ENCODE measurements at places on chromosomes 11 and 22.

GRCh38 chr11:117818041-117818873 lies 6.3 kb downstream of the FXYD2 start:
- DNase-seq = no peak

DNA sequence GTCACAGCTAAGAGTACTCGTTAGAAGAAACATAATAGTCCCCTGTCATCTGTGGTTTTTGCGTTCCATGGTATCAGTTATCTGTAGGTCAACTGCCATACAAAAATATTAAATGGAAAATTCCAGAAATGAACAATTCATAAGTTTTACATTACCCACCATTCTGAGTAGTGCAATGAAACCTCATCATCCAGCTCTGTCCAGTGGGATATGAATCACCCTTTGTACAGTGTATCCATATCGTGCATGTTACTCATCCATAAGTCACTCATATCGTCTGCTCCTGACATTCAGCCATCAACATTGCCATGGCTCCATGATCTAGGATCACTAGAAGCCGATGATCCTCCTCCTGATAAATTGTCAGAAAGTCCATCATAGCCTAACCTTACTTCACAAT lies 174.9 kb upstream of the C11orf87 start:
- DNase-seq = no peak

DNA sequence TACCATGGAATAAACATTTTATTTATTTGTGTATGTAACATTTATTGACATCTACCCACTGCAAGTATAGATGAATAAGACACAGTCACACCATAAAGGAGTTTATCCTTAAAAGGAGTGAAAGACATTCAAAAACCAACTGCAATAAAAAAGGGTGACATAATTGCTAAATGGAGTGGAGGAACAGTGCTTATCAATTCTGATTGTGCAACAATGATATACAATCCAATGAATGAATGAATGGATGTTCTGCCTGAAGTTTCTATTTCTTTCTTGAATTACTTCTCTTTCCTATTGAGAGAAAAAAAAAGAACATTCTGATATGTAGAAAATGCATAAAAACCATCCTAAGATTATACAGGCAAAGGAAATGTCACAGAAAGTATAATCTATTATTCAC lies 10.0 kb downstream of the MMP7 start:
- no peak for DNase-seq

DNA sequence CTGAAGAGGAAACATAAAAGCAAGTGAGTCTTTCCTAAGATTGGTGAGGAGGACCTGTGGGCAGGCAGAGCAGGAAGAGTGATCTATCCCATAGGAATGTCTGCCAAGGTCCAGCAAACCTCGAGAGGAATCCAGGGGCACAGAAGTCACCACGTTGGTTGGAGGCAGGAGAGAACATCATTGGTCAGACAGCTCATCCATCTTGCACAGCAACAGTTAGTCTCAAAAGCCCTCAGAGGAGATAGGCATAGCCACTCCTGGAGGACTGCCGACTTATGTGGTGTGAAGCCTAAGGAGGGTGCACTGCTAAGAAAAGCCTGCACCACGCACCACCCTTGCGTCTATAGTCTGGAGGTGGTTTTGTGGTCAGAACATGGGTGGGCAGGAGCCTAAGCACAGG lies 109.1 kb downstream of the RASSF10 start:
- no peak for DNase-seq

GRCh38 chr22:20400606-20401375 lies 6.8 kb downstream of the ZNF74 start:
- DNase-seq = no peak

- DNase-seq = no peak
Measured at GRCh38 chr11:134139873-134140331, 71.0 kb downstream of the JAM3 start.

DNA sequence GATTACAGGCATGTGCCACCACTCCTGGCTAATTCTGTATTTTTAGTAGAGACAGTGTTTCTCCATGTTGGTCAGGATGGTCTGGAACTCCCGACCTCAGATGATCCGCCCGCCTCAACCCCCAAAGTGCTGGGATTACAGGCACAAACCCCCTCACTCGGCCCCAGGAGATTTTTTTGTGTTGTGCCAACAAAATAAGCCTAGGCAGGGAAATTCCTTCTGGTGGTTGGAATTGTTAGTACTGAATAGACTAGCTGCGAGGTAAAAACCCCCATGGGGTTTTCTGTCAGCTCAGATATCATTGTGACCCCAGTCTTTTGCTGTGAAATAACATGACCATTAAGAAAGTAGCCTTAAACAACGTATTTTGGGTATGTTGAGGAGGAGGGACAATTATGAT lies 144.9 kb downstream of the BCR start:
- no peak for DNase-seq

- DNase-seq = no peak
Measured at GRCh38 chr11:70682760-70683159, 284.4 kb downstream of the CTTN start.

- no peak for DNase-seq
Measured at GRCh38 chr11:108654994-108655631, 9.8 kb upstream of the DDX10 start.

GRCh38 chr11:62552485-62553079 lies 6.0 kb upstream of the AHNAK start:
- DNase-seq = no peak

GRCh38 chr11:12224537-12224893 lies 114.1 kb downstream of the MICAL2 start:
- DNase-seq = no peak

All from NCI-H510A (cell line).